Activated T-helper 9 cell treated with anti-CD3 and anti-CD28 coated beads, Interleukin-2, amount 50 U/mL, for 16 hours (primary cell): ENCODE measurements at places on chromosomes 2 and 18.

DNA sequence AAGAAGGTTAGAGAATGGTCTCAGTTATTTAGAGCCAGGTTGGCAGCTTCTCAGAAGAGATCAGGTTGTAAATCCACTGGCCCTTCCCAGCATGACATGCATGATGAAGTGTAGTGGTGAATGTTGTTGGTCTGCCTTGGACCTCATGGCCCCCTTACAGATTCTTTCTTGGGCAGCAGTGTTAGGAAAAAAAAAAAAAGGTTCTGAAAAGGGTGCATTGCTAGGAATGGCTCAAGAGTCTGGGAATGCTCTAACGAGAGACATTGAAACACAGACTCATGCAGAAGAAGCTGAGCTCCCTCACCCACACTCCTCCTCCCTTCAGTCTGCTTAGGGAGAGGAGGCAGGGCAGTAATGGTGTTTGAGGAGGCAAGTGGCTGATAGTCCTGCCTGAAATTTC, 105.5 kb downstream of the POLE4 start:
- no peak for DNase-seq

DNA sequence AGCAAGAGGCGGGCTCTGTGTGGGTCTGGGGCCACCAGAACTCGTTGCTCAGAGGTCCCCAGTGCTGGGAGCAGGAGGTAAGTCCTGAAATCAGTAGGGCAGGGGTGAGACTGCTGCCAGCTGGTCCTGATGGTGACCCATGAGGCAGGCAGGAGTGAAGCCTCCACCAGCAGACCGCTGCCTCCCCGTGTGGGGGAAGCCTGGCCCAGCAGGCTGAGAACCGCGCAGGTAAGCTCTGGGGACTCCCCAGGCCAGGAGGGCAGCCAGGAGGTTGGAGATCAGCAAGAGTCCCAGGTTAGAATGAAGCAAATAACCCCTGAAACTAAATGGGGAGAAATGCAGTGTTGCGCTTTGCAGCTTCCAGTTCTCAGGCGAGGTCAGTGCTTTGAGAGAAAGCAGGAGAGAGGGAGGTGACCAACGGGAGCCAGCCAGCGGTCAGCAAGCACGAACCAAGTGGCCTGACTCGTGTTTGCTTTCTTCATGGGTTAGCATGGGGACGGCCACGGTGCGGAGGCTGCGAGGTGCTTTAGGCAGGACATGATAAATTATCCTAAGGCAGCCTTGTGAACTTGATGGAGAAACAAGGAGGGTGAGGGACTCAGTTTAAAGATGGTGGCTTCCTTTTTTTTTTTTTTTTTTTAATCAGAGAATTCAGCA, 26.2 kb downstream of the INHBB start:
- no peak for DNase-seq

- no peak for DNase-seq
These were observed 42.7 kb downstream of the SFXN5 start for GRCh38 chr2:73028841-73029240.

- DNase-seq = no peak
These were observed 17.4 kb downstream of the RUFY4 start for GRCh38 chr2:218086478-218086877.

- no peak for DNase-seq
These were observed 70.8 kb upstream of the SMAD7 start for GRCh38 chr18:49021433-49022129.

DNA sequence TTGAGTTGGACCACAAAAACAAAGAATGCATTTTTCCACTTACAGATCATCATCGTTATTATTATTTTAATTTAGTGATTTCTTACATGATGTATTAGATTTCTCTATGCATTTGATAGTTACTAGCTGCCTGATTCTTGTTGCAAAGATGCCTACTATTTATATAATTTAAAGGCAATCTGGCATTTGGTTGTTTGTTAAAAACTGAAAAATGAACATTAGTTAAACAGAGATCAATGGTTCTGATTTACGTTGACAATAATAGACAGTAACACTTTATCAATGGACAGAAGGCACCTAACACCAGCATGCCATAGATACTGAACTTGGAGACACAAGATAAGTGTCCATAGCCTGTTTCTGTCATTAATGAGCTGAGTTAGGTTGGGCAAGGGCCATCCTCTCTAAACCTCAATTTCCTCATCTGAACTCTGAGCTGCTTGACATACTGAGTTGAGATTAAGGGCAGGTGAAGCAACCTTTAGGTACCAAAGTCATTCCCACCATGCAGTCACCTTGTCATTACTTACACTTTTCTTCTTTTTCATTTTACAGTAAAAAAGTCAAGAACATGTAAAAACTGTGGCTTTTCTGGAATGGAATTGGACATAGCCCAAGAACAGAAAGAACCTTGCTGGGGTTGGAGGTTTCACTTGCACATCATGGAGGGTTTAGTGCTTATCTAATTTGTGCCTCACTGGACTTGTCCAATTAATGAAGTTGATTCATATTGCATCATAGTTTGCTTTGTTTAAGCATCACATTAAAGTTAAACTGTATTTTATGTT, 3.1 kb downstream of the CCL20 start:
- no peak for DNase-seq

DNA sequence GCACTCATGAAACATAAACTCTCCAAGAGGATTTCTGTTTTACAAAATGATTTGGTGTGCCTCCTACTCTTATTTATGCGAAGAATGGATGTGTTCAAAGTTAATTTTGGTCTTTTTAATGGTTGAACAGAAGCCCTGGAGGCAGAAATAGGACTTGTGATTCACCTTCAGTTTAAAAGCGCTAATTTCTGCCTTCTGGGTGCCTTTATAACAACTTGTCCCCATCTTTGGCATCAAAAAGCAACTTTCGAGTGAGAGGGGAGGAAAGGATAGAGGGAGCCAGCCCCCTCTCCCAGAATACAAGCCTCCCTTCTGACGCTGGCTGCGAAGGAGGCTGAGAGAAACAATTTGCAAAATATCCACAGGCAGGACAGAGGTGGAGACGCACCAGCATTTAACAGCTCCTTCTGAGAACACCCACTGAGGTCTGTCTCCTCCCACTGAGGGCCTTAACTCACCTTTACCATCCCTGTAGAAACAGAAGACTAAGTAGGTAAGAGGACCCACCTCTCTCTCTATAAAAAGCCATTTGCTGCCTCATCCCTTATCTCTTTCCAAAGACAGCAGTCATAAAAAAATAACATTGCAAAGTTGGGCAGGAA, 24.3 kb upstream of the BCL11A start:
- no peak for DNase-seq
